ENCODE measurements at places on chromosomes 13 and 19.

GRCh38 chr13:87324558-87324957 lies 346.6 kb upstream of the SLITRK5 start:
- no peak for DNase-seq

DNA sequence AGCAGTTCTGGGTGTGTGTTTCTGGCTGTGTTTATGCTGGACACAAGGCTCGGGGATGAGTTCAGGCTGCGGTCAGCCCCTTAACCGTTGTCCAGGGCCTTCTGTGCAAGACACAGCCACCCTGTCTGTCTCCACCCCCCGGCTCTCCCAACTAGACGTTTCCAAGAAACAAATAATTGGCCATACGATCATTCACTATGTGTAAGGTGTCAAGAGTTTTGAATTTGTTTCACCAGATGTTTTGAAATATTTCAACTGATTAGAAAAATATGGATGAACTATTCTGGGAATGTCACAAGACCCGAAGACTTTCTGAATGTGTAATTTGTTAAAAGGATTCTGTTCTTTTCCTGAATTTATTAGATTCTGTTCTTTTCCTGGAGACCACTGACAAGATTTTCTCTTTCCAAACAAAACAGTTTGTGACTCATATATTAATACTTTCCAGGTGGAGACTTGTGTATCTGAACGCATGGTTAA lies 318.2 kb downstream of the MYO16 start:
- no peak for DNase-seq

DNA sequence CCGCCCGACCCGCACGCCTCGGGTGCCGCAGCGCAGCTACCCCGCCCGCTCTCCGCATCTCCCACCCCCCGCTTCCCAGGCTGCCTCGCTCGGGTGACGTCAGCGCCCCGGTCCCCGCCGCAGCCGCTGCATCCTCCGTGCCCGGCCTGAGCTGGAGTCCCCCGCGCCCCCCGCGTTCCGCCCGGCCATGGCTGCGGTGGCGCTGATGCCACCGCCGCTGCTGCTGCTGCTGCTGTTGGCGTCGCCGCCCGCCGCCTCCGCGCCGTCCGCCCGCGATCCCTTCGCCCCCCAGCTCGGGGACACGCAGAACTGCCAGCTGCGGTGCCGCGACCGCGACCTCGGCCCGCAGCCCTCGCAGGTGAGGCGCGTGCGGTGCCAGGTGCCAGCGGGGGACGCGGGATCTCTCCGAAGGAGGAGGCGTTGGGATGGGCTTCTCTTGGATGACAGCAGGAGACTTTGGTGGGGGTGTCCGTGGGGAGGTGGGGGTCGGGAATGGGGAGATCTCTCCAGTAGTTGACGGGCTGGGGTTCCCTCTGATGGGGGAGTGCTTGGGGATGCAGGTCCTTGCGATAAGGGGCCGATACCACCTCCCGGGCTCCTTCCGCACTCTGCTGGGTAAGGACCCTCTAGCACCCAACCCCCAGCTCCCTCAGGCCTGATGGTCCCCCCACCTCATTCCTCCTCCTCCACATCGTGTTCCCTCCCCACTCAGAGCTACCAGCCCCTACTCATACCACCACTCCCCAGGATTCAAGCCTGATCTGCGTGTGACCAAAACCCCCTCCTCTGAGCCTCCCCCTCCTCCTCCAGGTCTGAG lies at the start of gene TMEM59L:
TSS of gene TMEM59L (plus strand) at position 99 of the 817 bp plus-strand sequence. CDS start at position 188, 89 bp downstream.
- peak; percentile 79 for DNase-seq

DNA sequence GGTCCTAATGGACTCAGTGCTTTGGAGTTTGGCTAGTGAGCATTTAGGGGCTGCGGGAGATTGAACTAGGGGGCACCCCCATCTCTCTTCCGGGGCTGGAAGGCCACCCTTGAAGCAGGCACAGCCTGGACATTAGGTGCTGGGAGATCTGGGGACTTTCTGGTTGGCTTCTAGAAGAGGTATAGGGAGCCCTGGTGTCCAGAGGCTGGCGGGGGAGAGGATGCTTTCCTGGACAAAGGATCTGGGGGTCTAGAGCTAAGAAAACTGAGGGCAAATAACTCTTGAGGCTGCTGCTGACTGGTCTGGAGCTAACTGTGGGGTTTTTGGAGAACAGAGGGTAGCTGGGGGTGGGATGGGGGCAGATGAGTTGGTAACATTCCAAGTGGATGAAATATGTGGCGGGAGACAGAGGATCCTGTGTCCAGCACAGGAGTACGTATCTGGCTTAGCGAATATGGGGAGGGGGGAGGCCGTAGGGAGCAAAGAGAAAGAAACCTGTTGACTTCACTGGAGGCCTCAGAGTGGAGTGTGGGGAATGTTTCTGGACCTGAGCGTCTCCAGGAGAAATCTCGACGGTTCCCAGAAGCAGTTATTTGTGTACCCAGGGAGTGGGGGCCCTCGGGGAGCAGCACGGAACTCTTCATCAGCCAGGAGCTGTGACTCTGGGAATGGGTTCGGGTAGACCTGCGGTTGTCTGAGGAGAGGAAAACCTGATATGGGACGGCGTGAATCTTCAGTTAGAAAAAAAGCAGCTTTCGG lies 1.4 kb downstream of the HNRNPUL1 start:
- DNase-seq: no peak

- DNase-seq: peak; percentile 95
Observed at GRCh38 chr19:11355160-11356073, at the start of gene PLPPR2. TSS of gene PLPPR2 (plus strand) at chr19:11355432. CDS start at chr19:11357674, 2,242 bp downstream.

- DNase-seq: no peak
Observed at GRCh38 chr13:36069881-36070366, 61.3 kb downstream of the DCLK1 start.

DNA sequence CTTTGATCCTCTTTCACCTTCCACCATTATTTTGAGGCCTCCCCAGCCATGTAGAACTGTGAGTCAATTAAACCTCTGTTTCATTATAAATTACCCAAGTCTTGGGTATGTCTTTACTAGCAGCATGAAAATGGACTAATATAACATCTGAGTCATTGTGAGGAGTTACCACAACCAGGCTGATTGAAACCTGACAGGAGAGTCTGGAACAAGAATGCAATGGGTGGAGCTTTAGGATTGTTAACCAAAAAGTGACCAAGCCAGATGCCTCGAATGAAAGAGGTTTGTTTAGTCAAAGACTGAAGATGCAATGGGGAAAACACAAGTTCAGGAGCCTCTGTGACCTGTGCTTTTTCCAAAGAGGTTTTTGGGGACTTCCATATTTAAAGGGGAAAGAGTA lies 659.0 kb downstream of the SLITRK6 start:
- no peak for DNase-seq

DNA sequence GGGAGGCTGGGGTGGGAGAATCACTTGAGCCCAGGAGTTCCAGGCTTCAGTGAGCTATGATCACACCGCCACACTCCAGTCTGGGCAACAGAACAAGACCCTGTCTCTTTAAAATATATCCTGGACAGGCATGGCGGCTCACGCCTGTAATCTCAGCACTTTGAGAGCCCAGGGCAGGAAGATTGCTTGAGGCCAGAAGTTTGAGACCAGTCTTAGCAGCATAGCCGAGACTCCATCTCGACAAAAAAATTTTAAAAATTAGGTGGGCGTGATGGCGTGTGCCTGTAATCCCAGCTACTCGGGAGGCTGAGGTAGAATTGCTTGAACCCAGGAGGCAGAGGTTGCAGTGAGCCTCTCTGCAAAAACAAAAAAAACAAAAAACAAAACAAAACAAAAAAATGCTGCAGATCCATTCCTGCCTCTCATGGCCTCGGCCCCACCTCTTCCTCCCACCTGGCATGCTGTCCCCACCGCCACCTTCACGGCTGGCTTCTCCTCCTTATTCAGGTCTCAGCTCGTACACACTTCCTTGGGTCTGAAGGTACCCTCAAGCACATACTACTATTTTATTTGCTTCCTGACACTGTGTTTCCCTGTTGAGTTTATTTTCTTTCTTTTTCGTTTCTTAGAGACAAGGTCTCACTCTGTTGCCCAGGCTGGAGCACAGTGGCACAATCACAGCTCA lies 5.3 kb downstream of the RFX1 start:
- DNase-seq: no peak

DNA sequence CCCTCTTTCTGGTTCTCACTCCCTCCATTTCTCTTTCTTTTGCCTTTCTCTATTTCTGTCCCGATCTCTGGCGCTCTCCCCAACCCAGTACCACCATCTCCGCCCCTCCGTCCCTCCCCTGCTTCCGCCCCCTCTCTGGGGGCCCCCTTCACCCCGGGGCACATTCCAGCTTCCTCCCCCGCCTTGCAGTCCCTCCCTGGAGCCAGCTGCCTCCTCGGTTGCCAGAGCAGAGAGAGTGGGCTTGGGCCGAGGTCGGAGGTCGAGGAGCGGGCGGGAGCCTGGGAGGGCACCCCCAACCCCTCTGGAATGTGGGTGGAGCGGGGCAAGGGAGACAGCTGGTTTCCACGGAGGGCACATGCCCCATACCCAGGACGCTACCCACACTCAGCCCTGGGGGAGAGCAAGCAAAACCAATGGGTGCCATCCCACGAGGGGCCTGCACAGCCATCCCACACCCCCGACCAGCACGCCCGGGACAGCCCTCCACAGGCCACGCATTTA lies 6.5 kb upstream of the CIRBP start:
- peak; percentile 87 for DNase-seq
